HepG2 (cell line): ENCODE measurements at places on chromosomes 5 and 9. TPM values are rescaled to one million over a fixed set of nuclear protein-coding genes. Genes with fewer than 3 reads are reported as not detected.

- peak; percentile 48 for DNase-seq
Measured at GRCh38 chr9:81565144-81565543, 124.2 kb downstream of the TLE1 start.

- peak; percentile 15 for DNase-seq
Measured at GRCh38 chr5:150641006-150641570, 628 bp downstream of the SYNPO start.

Gene KCNN2
- total RNA-seq: not detected in 2 replicates

DNA sequence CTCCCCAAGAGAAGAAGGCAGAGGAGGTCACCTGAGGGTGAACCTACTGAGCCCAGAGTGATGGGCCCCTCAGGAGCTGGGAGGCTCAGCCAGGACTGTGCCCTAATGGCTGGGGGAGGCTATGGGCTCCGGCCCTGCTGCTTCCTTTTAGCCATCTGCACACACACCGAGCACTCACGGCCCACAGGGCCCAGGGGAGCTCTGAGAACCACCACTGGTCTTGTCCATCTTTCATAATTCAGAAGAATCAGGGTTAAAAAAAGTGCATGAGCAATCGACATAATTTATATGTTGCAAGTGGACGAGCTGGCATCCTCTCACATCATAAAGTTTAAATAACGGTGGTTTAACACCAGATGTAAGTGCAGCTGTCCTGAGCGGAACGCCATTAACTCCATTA lies 162.1 kb downstream of the FSTL4 start:
- DNase-seq: no peak

Gene PRSS3
- total RNA-seq: not detected in 2 replicates

Gene NXNL2
- not detected in 2 replicates for total RNA-seq

Gene IER5L
- total RNA-seq: 2.5 and 3.3 TPM in 2 replicates

Gene FCN1
- not detected in 2 replicates for total RNA-seq

GRCh38 chr9:133377721-133378216 lies 1.6 kb downstream of the STKLD1 start:
- DNase-seq: peak; percentile 62

Gene SURF2
- total RNA-seq: 10.3 and 13.6 TPM in 2 replicates

DNA sequence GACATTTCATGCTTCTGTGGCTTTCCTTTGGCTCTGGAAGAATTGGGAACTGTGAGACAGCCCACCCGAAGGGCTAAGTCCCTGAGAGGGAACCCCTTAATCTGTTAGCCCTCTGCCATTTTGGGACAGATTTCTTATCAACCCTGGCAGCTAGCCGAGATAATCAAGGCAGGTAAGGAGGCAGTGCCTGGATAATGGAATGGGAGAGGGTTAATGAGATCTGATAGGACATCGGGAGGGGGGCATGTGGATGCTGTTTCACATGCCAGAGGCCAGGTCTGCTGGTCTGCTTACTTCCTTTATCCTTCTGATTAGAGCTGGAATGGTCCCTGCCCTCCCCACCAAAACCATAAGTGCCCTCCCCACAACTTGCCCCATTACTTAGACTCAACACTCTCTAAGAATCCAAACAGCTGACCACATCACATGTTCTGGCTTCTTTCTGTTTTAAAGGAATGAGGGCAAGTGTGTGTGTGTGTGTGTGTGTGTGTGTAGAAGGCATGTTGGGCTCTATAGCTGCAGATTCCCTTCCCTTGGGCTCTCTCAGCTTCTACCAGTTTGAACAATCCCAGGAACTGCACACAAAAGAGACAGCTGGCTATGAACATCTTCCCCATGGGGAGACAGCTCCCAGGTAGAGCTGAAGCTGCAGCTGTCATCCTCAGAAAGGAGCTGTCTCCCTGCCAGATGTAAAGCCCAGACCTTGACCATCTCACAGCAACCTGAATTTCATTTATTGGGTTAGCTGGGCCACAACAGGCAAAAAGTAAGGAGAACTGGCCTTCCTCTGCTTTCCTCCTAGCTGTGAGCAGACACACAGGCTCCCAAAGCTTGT lies 221.3 kb downstream of the PIK3R1 start:
- DNase-seq: no peak

Gene SLIT3
- not detected in 2 replicates for total RNA-seq

DNA sequence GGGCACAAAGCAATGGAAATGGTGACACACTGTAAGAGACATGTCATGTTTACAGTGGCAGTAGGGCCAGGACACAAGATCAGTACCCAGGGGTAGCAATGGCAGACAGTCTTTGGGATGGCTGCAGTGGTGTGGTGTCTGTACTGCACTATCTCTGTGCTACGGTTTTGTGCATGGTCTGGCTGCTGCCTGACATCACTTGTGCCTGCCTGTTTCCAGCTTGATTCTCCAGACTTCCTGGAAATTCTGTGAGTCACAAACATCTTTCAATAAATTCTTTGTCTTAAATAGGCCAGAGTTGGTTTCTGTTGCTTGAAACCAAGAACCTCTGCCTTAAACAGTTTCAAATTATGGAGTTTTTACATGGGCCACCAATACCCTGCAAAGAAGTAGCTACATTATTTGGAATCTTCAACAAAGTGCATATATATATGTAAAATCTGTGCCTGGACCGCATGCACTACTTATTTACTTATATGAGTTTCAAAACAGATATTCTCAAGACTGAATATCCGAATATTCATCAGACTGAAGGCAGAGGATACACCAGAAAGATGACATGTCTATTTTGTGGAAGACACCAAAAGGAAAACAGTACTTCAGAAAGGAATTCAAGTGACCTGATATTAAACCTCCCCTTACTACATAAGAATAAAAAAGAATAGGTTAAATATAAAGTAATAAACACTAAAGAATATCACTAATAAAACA lies 188.1 kb downstream of the RFX3 start:
- DNase-seq: no peak

Gene SARDH
- 32.5 and 34.9 TPM in 2 replicates for total RNA-seq

GRCh38 chr5:75239681-75240080 lies 3.0 kb upstream of the ANKRD31 start:
- peak; percentile 28 for DNase-seq

- DNase-seq: no peak
Measured at GRCh38 chr5:150765011-150765798, 6.4 kb upstream of the DCTN4 start.
